ENCODE measurements at places on chromosomes 2 and 18.

DNA sequence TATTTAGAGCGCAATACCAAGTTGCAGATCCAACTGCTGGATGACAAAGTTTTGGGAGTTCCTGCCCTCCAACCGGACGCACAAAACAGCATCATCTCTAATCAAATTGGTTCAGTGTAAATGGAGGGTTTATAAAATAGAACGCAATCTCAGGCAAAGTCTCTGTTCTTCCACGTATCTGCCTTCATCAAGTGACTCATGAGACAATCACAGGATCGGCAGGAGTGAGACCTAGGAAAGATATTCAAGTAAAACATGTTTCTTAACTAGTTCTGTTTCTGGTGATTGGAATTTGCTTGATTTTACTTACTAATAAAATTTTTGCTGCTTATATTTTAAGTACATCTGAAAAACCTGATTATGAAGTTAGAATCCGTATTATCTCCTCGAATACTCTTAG, 7.6 kb downstream of the FZD5 start:
- no peaks in the 10 kb centered on the region for H3K36me3 ChIP-seq
- no peak overlapping the region for H3K27ac ChIP-seq
- DNase-seq: peak; percentile 22
- H3K4me3 ChIP-seq: no peak overlapping the region

- no peaks in the 10 kb centered on the region for H3K4me1 ChIP-seq
- H3K27me3 ChIP-seq: peaks cover 35% of the 10 kb centered on the region
- H3K4me3 ChIP-seq: no peak overlapping the region
- no peak for DNase-seq
- H3K36me3 ChIP-seq: no peaks in the 10 kb centered on the region
- H3K27ac ChIP-seq: no peak overlapping the region
These were observed 677 bp upstream of the TMEM178A start for GRCh38 chr2:39664888-39665591.

- no peak overlapping the region for H3K4me3 ChIP-seq
- H3K4me1 ChIP-seq: no peaks in the 10 kb centered on the region
- H3K27me3 ChIP-seq: no peaks in the 10 kb centered on the region
- H3K27ac ChIP-seq: no peak overlapping the region
- H3K36me3 ChIP-seq: peaks cover 8% of the 10 kb centered on the region
These were observed 84.7 kb downstream of the MBP start for GRCh38 chr18:77047803-77048419.

DNA sequence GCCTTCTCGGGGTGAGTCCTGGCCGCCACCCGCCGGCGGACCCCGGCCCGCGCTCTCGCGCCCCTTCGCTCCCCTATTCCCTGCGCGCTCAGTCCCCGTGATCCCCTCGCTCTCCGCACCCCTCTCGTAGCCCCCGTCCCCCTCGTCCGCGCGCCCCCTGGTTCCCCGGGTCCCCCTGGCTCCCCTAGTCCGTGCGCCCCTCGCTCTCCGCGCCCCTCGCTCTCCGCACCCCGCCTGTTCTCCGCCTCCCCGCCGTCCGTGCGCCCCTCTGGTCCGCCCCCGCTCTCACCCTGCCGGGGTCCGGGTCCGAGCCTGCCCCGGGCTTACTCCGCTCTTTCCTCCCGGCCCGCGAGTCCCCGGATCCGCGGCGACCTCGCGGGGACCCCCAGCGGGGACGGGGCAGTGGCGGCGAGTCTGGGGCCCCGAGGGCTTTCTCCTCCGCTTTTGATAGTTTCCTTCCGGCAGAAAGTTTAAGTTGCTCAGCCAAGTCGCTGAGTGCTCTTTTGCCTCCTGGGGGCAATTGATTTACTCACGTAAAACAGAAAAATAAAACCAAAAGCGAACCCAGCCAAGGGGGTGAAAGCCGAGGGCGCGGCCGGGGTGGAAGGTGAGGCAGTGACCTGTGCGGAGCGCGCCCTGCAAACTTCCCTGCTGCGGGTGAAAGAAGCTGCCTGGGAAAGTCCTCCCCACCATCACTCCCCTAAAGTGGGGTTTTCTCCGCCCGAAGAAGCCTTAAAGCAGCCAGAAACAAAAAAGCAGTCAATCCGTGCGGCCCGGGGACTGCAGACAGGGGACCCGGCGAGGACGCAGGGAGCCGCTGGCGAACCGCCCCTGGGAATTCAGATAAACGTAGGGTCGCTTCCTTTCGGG, 568 bp downstream of the RAB31 start:
- peak overlapping the region; percentile 97 for H3K27ac ChIP-seq
- peaks cover 48% of the 10 kb centered on the region for H3K4me1 ChIP-seq
- peaks cover 5% of the 10 kb centered on the region for H3K36me3 ChIP-seq
- DNase-seq: peak; percentile 49
- peak overlapping the region; percentile 99 for H3K4me3 ChIP-seq

- DNase-seq: no peak
- no peaks in the 10 kb centered on the region for H3K27me3 ChIP-seq
- H3K4me3 ChIP-seq: no peak overlapping the region
- H3K36me3 ChIP-seq: no peaks in the 10 kb centered on the region
- no peak overlapping the region for H3K27ac ChIP-seq
These were observed 513.8 kb upstream of the POU3F3 start for GRCh38 chr2:104340162-104340561.

GRCh38 chr2:101751875-101752619, 54.5 kb downstream of the MAP4K4 start:
- peaks cover 30% of the 10 kb centered on the region for H3K4me1 ChIP-seq
- DNase-seq: no peak
- H3K27me3 ChIP-seq: no peaks in the 10 kb centered on the region
- no peaks in the 10 kb centered on the region for H3K36me3 ChIP-seq
- no peak overlapping the region for H3K4me3 ChIP-seq

DNA sequence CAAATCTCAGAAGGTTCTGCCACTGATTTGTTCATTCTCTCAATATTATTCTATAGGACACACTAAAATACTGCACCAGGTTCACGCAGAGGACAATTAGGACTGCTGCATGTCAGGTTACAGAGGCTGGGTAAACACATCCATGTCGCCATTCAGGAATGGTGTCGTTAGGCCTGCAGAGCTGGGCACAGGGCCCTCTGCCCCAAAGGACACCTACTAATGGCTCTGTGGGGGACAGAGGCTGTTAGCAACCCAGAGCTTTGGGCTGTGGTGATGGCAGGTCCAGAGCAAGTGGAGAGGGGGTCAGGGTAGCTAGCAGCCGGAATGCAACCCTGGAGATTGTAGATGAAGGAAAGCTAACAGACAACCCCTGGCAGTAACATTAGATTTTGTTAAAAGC, 115.9 kb downstream of the TTC32 start:
- no peak for DNase-seq
- H3K27ac ChIP-seq: peak overlapping the region; percentile 72
- no peaks in the 10 kb centered on the region for H3K36me3 ChIP-seq

DNA sequence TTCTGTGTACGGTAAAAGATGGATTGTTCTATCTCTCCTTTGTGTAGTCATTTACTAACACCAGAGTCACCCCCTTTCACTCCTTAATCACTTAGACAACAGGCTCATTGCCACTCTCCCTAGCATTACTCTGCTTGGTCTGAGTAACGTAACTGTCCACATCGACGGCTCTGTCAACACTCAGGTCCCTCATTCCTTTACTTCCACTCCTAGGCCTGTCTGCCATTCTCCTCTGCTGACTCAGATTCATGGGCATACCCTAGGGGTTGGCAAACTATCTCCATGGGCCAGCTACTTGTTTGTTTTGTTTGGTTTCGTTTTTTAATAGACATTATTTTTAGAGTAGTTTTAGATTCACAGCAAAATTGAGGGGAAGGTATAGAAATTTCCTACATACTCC, 243.9 kb downstream of the NR4A2 start:
- H3K36me3 ChIP-seq: no peaks in the 10 kb centered on the region
- peak; percentile 4 for DNase-seq
- peaks cover 9% of the 10 kb centered on the region for H3K4me1 ChIP-seq
- no peak overlapping the region for H3K4me3 ChIP-seq

GRCh38 chr18:6155707-6156106, 259.0 kb downstream of the L3MBTL4 start:
- no peaks in the 10 kb centered on the region for H3K27me3 ChIP-seq
- H3K27ac ChIP-seq: no peak overlapping the region

DNA sequence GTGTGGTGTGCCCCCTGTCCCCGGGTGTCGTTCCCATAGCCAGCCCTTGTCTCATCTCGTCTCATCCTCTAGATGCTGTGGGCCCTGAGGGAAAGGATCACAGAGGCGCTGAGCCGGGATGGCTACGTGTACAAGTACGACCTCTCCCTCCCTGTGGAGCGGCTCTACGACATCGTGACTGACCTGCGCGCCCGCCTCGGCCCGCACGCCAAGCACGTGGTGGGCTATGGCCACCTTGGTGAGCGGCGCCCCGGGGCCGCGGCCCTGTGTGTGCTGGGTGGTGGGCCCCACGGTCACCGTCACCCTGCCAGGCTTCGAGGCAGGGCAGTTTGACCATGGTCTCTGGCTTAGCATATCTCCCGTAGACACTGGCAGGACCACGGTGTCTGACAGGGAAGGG, 20.8 kb upstream of the GAL3ST2 start:
- H3K36me3 ChIP-seq: peaks cover 23% of the 10 kb centered on the region
- H3K4me3 ChIP-seq: no peak overlapping the region

GRCh38 chr2:24969784-24970183, 2.0 kb downstream of the DNAJC27 start:
- H3K27ac ChIP-seq: no peak overlapping the region
- H3K4me3 ChIP-seq: no peak overlapping the region
- H3K27me3 ChIP-seq: no peaks in the 10 kb centered on the region
- no peaks in the 10 kb centered on the region for H3K4me1 ChIP-seq
- H3K36me3 ChIP-seq: no peaks in the 10 kb centered on the region
- DNase-seq: no peak

DNA sequence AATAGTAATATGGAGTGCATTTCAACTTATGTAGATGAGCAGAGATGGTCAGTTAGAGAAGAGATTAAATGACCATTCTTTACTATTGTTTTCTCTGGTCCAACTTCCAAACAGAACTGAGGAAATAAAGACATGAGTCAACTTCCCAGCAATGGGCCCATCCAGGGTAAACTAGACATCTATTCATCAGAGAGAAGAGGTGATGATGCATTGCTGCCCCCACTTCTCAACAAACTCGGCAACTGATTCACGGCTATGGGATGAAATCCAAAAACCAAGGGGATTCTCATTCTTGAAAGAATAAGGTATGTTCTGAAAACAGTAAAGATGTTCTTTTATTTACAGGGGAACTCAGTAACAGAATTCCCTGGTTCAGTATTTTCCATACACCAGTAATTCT, 190.7 kb downstream of the RDH14 start:
- H3K36me3 ChIP-seq: no peaks in the 10 kb centered on the region
- H3K27ac ChIP-seq: no peak overlapping the region
- no peak overlapping the region for H3K4me3 ChIP-seq

- no peaks in the 10 kb centered on the region for H3K27me3 ChIP-seq
- no peak for DNase-seq
- H3K27ac ChIP-seq: no peak overlapping the region
- no peaks in the 10 kb centered on the region for H3K36me3 ChIP-seq
These were observed 124.8 kb downstream of the DTNA start for GRCh38 chr18:34834897-34835296.

DNA sequence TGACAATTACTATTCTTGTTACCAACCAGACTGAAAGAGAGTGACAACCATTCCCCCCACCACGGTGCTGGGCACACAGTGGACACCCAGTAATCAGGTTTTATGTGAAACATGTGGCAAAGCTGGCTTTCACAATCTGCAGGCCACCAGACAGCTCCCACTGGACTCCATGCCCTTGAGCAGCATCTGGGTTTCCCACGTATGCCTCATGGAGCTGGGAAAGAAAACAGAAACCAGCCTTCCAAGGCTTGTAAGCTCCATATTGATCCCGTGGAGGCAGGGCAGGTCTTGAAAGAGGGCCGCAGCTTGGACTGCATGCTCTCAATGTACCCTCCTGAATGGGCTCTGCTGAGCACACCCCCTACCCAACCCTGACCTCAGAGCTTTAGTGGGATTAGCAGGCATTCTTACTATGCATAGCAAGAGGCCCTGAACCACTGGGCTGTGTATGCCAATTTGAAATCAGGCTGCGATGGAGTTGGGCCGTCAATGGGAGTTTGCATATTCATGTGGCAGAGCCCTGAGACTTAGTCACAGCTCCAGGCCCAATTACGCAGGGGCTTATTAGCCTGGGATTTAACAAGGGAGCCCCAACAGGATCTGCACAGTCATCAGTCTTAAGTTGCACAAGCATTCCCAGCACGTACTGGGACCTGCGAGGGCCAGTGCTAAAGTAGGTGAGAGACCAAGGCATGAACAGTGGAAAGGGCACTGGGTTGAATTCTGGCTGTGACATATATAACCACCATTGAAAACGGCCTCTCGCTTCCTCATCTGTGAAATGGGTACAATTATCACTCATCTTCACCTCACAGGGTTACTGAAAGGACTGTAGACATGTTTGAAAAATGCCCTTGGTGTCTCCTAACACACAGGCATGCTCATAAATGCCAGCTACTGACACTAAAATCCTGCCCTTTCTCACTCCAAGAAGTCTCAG, 10.5 kb downstream of the C1QL2 start:
- H3K27ac ChIP-seq: no peak overlapping the region
- no peaks in the 10 kb centered on the region for H3K27me3 ChIP-seq
- no peak for DNase-seq
- no peaks in the 10 kb centered on the region for H3K4me1 ChIP-seq
- no peaks in the 10 kb centered on the region for H3K36me3 ChIP-seq

DNA sequence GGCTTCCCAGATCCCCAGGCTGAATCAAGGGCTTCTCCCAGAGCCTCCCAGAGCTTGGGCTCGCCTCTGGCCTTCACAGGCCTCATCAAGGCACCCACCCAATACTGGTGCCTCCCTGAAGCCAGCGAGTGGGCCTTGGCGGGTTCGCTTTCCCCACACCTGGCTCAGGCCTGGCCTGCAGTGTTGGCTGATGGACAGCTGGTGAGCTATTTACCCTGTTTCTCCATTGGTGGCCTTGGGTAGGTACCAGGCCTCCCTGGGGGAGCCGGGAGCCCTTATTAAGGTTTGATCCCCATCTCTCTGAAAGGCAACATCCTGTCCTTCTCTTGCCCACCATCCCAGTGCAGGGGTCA, 18.2 kb upstream of the DUSP2 start:
- no peaks in the 10 kb centered on the region for H3K27me3 ChIP-seq
- H3K4me1 ChIP-seq: no peaks in the 10 kb centered on the region
- H3K36me3 ChIP-seq: no peaks in the 10 kb centered on the region
- no peak overlapping the region for H3K4me3 ChIP-seq

GRCh38 chr2:46552079-46552478, 72.7 kb downstream of the TMEM247 start:
- DNase-seq: no peak
- peaks cover 9% of the 10 kb centered on the region for H3K36me3 ChIP-seq
